Ovary (tissue), 10 donors: ENCODE measurements at places on chromosomes 5 and 9.

DNA sequence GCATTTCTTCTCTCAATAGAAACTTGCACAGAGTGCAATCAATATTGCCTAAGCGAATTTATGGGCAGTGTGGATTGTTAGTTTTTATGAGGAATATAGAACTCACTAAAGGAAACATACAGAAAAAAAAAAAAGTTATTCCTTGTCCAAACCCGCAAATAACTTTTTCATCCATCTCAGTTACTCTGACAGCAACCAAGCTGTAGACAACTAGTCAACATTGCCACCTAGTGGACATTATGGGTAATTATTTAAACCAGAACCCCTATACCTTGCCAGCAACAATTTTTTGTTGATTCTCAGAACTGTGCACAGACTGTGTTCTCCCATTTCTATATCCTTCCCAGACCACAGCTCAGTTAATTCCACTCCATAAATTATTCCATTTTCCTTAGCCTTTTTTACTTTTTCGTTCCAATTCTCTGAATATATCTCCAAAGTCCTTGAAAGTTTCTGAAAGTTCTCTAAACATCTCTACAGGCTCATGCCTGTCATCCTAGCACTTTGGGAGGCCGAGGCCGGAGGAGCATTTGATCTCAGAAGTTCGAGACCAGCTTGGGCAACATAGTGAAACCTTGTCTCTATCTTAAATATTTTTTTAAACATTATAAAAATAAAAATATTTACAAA is 2.6 kb upstream of the AFAP1L1 start:
- no peak for DNase-seq

- no peak for DNase-seq
Observed at GRCh38 chr9:92654481-92655301, 15.2 kb downstream of the IPPK start.

DNA sequence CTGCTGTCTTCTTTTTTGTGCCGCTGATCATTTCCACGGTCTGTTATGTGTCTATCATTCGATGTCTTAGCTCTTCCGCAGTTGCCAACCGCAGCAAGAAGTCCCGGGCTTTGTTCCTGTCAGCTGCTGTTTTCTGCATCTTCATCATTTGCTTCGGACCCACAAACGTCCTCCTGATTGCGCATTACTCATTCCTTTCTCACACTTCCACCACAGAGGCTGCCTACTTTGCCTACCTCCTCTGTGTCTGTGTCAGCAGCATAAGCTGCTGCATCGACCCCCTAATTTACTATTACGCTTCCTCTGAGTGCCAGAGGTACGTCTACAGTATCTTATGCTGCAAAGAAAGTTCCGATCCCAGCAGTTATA is 17.1 kb downstream of the F2R start:
- DNase-seq: no peak

GRCh38 chr5:91384671-91385430 is 1.7 kb upstream of the ARRDC3 start:
- no peak for DNase-seq

- DNase-seq: no peak
Observed at GRCh38 chr9:113632776-113633590, 169.5 kb downstream of the RGS3 start.

- DNase-seq: no peak
Observed at GRCh38 chr5:31563216-31563615, 31.1 kb downstream of the C5orf22 start.

- no peak for DNase-seq
Observed at GRCh38 chr5:1205255-1206180, 4.1 kb downstream of the SLC6A19 start.

GRCh38 chr5:3607541-3608181 is 12.0 kb downstream of the IRX1 start:
- DNase-seq: no peak

GRCh38 chr9:136964171-136964689 is 12.2 kb downstream of the LCN12 start:
- DNase-seq: no peak

DNA sequence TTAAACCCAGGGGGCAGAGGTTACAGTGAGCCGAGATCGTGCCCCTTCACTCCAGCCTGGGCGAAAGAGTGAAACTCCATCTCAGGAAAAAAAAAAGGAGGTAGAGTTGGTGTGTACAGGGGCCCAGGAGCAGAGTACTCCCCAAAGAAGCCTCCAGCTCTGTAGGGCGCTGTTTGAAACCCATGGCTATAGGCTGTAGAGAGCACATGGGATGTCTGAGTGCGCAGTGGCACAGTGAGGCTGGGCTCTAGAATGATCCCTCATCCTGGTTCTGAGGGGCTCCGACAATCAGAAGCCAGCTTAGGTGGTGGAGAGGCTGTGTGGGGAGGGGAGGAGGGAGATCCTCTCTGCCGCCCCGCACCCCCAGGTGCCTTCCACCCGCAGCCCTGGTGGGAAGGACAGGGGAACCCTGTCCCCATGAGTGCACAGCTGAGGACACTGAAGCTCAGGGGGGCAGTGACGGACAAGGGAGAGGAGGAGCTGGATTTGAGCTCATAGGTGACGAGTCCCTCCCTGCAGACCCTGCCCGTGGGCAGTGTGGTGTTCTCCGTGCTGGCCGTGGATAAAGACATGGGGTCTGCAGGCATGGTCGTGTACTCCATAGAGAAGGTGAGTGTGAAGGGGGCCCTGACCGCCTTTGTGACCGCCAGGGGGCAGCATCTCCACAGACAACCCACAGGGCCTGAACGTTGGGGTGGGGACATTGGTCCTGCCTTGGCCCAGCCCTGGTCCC is 24.6 kb downstream of the CDHR2 start:
- peak; percentile 47 for DNase-seq

DNA sequence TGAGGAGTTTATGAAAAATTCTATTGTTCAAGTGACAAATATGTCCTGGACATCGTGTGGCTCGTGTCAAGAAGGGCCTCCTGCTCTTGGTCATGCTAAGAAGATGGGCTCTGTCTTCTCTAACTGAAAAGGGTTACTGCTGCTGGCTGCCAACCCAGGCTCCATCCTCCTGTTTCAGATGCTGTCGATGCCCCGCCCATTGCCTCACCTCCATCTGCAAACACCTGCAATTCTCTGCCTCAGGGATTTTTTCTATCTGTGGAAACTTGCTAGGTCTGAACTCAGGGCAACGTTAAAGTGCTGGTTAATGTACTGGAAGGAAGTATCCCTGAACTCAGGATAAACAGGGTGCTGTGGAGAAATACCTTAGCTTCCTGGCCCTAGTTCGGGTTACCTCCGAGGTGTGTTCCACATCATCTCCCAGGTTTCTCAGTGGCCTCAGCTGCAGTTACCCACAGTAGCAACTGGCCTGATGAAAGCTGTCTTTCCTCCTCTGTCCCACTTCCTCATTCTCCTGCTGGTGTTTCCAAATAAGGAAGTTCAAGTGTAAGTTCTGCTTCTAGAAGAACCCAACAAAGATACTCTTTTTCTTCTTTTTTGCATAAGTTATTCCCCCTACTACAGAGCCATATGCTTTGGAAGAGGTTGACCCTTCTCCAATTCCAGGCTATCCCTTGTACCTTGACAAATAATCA is 151.7 kb upstream of the SMIM23 start:
- DNase-seq: no peak

GRCh38 chr5:60483050-60483449 is 216.9 kb downstream of the DEPDC1B start:
- no peak for DNase-seq

- DNase-seq: no peak
Observed at GRCh38 chr5:31581498-31582099, 49.5 kb downstream of the C5orf22 start.
